ENCODE measurements at places on chromosomes 3 and 15. TPM values are rescaled to one million over a fixed set of nuclear protein-coding genes. Genes with fewer than 3 reads are reported as not detected.

Gene CACNA1D
- total RNA-seq, result 0.38 TPM

- no peak for DNase-seq
These were observed 2.5 kb downstream of the ATG7 start for GRCh38 chr3:11274566-11275142.

Gene CHAC1
- not detected for total RNA-seq

Gene SH3GL3
- total RNA-seq, result not detected

Gene SCAMP5
- 34.3 TPM for total RNA-seq

DNA sequence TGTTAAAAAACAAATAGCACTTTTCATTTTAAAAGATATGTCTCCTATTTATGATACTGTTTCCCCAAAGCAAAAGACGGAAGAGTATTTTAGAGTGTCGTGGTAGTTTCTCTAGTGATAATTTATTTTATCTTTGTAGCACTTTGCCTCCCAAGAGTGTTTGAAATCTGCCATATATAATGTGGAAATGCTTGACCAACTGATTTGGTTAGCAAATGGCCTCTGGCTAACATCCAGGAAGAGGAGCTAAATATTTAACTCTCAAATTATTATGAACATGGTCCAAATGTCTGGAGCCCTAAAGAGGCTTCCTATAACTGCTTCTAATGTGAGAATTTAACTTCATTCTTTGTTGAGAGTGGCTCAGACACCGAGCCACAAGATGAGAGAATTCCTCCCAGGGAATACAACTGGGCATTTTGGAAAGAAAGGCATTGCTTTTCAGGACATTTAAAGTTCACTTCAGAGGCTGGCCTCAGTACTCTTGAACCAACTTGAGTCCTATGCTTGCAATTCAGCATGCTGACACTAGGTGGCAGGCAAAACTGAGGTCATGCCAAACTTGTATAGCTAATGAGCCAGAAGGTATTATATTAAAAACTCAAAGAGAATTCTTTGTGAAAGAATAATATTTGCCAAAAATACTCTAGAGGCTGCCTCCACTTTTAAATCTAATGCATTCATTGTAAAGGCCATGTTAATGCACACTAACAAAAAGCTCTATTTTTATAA, 104.5 kb downstream of the RARB start:
- DNase-seq, result peak; percentile 15

DNA sequence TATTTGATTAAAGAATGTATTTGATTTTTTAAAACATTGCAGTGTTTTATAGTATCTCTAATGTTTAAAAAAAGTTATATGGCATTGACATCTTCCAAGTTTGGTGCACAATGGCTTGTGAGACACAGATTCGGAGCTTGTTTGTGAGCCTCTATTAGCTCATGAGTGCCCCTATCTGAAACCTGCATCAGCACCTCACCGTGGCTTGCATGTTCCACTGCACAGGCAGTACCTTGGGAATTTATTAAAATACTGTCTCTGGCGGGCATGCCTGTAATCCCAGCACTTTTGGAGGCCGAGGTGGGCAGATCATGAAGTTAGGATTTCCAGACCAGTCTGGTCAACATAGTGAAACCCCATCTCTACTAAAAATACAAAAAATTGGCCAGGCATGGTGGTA, 6.8 kb upstream of the RTP2 start:
- peak; percentile 15 for DNase-seq

Gene EPHA6
- total RNA-seq, result not detected

- DNase-seq, result no peak
These were observed 60.3 kb upstream of the MBNL1 start for GRCh38 chr3:152208439-152208838.

Gene USP13
- total RNA-seq, result 15.9 TPM

Gene QTRT2
- 33.4 TPM for total RNA-seq

Gene FGF7
- total RNA-seq, result not detected

Gene ANKUB1
- not detected for total RNA-seq

DNA sequence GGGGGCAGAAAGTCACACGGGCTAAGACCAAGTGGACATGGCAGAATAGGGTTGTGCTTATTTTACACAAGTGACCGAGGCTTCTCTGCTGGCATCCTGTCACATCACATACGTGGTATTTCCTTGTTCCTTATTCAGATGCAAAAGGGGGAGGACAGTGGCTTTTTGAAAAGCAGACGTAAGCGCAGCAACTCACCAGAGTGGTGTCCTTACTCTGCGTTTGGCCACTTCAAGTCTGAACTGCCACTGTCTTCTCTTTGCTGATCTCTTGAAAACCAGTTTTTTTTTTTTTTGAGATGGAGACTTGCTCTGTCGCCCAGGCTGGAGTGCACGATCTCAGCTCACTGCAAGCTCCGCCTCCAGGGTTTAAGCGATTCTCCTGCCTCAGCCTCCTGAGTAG, 113.2 kb downstream of the SOX2 start:
- no peak for DNase-seq

- DNase-seq, result no peak
These were observed 276.8 kb downstream of the FEZF2 start for GRCh38 chr3:62096521-62096920.

GRCh38 chr3:134189849-134190248, 60.8 kb downstream of the RYK start:
- no peak for DNase-seq

DNA sequence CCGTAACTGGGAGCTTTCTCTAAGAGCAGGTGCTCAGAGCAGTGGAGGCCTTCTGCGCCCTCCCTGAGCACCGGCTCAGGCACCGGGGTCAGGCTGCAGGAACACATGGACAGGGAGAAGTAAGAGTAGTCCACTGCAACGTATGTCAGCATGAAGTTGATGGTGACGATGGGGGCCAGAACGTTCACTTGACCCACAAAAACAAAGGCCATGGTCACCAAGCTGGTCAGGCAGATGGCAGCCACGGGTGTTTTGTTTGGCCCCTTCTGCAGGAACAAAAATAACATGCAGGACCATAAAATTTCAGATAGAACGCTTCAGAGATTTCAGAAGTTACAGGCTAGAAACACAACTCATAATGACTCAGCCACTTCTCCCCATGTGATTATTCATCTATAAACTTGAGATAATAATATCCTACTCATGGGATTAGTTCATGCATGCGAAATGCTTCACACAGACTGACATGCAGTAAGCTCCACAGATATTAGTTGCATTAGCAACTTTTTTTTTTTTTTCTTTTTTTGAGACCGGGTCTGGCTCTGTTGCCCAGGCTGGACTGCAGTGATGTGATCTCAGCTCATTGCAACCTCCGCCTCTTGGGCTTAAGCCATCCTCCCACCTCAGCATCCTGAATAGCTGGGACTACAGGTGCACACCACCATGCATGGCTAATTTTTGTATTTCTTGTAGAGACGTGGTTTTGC, 52.2 kb upstream of the HEG1 start:
- no peak for DNase-seq

Gene NRROS
- total RNA-seq, result not detected

DNA sequence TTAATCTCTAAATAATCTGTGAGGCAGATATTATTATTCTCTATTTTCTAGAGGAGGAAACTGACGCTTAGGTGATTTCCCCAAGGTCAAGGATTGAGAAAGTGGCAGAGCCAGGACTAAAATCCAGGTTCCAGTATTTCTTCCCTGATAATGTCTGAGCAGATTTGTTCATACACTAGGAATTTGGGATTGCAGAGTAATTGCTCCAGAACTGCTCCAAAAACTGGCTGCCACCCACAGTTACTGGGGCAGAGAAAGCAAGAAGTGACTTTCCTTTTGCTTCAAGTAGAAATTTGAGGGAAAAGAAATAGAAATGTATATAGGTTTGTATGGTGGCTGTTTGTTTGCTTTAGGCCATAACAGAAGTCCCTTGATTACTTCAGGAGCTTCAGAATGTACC, 60.6 kb downstream of the SLC12A8 start:
- DNase-seq, result no peak

Gene FAM81A
- total RNA-seq, result 0.18 TPM

Gene MAP6D1
- total RNA-seq, result 0.62 TPM

Gene PLA2G4B
- 5.1 TPM for total RNA-seq

- no peak for DNase-seq
These were observed 10.0 kb downstream of the ABHD2 start for GRCh38 chr15:89098281-89098680.

Gene TRH
- total RNA-seq, result not detected

Gene RHO
- not detected for total RNA-seq

Gene CLDN16
- 0.24 TPM for total RNA-seq

Gene WWTR1
- total RNA-seq, result 19.7 TPM

Gene CSK
- 21.3 TPM for total RNA-seq

DNA sequence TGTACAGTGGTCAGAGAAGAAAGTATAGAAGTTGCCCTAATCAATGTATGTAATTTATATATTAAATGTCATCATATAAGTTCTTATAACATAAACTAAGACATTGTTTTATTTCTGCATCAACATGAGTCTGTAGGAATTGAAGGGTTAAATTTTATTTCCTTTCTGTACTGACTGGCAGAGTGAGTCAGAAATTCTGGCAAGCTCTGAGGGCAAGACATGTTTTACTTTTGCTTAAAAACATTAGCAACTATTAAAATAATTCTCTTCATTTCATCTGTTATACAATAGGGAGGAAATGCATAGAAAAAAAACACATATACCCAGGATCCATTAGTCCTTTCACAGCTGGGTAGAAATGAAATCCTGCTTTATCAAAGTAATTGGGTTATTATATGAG, 171.4 kb upstream of the ALCAM start:
- no peak for DNase-seq

GRCh38 chr3:67290438-67290837, 292.3 kb downstream of the KBTBD8 start:
- DNase-seq, result no peak

Gene COL6A5
- not detected for total RNA-seq

Gene PP2D1
- total RNA-seq, result not detected

GRCh38 chr15:84600687-84601554, at the start of gene ZSCAN2:
Gene ZSCAN2, plus strand, starts transcription at chr15:84601009. Its CDS starts 2,919 bp downstream, at chr15:84603928.
- DNase-seq, result peak; percentile 91

DNA sequence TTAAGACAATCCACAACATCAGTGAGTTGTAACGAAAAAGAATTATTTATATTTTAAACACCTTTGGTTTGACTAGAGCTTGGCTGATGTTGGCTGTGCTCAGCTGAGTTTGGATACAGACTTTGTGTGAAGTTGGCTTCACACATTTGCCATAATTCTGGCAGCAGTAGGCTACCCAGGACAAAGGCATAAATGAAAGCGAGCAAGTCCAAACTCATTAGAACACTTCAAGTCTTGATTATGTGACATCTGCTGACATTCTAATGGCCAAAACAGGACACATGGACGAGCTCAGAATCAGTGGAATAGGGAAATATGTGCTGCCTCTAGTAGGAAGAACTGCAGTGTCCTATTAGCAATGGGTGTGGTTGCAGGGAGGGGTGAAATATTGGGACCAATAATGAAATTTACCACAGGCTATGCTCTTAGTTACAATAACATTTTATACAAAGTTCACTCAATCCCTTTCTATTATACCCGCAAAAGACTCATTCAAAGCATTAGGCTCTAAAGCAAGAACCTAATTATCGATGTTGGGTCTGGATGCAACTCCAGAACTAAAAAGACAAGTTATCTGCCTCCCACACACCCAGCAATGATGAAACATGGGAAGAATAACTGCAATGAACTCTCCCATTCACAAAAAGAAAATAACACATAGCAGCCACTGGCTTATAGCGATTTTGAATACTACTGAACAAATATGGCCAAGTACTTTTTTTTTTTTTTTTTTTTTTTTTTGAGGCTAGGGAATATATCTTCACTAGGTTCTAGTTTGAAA, 493.9 kb upstream of the RASGRP1 start:
- no peak for DNase-seq

DNA sequence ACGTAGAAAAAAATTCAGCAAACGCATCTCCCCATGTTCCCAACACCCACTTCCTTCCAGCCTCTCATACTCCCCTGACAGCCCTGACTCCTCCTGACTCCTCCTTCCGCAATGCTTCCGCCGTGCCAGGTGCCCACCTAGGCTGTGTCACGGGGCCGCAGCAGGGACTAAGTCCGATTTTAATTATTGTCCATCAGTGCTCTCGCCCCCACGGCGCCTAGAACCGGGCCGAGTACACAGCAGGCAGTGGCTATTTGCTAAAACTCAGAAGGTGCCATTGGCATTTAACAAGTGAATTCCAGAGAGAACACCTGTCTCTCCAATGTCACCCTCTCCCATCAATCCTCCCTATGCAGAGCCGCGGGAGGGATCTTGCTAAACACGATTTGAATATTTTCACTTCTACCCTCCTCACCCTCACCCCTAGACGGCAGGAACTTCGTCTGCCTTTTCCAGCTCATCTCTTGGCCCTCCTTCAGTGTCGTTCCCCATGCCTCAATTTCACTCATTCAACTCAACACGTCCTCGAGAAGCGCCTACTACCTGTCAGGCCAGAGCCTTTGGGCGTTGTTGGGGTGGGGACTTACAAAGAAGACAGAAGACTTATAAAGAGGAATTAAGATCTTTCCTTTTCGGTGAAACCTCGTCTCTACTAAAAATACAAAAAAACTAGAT, 11.5 kb upstream of the SHF start:
- peak; percentile 15 for DNase-seq

GRCh38 chr3:78644847-78645246, 1123.0 kb downstream of the ROBO1 start:
- no peak for DNase-seq

Gene CCR4
- total RNA-seq, result 0.06 TPM

- DNase-seq, result no peak
These were observed 382.9 kb downstream of the GABRG3 start for GRCh38 chr15:27353856-27354255.

DNA sequence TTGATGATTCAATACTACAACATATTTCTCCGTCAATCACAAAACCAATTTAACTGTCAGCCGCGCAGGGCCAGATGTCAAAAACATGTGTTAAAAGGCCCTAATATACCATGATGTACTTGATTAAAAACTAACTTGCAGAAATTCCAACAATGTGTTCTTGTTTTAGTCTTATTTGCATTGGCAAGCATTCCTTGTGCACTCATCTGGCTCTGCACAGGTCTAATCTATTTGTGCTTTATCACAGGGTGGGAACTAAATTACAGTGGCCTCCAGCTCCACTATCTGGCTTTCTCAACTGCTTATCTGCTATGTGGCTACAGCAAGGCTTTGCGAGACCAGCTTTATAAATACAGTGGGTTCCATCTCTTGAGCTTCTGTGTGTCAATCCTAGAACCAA, 455.5 kb downstream of the ERC2 start:
- no peak for DNase-seq

DNA sequence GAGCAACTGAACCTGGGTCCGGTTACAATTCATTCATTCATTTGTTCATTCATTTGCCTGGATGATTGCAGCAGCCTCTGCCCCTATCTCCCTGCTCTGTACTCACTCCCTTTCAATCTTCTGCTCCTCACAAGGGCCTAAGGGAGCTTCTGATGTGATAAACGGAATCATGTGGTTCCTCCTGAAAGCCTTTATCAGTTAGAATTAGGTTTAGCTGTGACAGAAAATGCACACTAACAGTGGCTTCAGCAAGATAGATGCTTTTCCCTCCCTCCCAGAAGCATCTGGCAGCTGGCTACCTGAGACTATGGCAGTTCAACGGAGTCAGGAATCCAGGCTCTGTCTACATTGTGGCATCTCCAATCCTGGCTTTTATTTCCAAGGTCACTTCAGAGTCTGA, 196.0 kb downstream of the ADAMTS9 start:
- DNase-seq, result no peak

DNA sequence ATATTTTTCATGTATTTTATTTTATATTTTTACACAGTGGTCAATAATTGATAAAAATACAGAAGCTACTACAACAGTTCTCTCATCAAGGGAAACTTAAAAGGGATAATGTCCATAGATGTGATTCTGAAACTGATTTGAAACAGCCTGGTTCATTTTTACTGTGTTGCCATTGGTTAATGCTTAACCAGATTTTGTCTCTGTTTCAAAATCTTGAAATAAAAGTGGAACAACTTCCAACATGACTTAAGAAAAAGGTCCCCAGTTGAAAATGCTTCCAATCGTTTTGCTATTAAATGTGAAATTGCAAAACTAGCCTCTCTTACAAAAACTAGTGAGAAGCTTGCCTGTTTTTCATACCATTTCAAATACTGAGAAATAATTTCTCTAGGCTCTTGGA, 240.7 kb downstream of the LPP start:
- no peak for DNase-seq
